Stimulated activated naive CD4-positive, alpha-beta T cell (primary cell): ENCODE measurements at places on chromosomes 11 and 22.

- no peak for DNase-seq
Measured at GRCh38 chr11:125701858-125702621, 21.4 kb upstream of the ACRV1 start.

DNA sequence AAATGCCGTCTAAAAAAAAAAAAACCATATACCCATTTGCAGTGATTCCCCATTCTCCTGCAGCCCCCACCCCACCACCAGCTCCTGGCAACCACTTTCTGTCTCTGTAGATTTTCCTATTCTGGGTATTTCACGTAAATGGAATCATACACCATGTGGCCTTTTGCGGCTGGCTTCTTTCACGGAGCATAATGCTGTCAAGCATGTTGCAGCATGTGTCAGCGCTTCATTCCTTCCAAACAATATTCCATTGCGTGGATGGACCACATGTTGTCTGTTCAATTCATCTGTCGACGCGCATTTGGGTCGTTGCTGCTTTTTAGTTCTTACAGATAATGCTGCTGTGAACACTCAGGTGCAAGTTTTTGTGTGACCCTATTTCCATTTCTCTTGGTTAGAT is 14.8 kb upstream of the EMID1 start:
- no peak for DNase-seq

DNA sequence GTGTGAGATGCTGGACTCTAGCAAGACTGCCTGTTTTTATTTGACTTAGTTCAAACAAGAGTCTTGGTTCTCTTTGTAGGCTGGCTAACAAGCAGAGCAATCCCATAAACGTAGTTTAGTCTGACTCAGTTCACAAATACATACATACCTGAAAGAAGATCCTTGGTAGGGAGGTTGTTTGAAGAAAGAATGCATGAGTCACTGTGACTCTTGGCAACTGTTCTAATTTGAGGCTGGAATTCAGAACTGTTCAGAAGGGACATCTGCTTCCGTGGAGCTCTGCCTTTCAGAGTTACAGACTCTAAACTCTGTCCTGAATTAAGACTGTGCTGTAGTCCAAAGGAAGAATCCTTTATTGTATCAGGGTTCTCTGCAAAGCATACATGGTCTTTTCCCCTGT is 32.2 kb downstream of the C2CD3 start:
- DNase-seq, result no peak

DNA sequence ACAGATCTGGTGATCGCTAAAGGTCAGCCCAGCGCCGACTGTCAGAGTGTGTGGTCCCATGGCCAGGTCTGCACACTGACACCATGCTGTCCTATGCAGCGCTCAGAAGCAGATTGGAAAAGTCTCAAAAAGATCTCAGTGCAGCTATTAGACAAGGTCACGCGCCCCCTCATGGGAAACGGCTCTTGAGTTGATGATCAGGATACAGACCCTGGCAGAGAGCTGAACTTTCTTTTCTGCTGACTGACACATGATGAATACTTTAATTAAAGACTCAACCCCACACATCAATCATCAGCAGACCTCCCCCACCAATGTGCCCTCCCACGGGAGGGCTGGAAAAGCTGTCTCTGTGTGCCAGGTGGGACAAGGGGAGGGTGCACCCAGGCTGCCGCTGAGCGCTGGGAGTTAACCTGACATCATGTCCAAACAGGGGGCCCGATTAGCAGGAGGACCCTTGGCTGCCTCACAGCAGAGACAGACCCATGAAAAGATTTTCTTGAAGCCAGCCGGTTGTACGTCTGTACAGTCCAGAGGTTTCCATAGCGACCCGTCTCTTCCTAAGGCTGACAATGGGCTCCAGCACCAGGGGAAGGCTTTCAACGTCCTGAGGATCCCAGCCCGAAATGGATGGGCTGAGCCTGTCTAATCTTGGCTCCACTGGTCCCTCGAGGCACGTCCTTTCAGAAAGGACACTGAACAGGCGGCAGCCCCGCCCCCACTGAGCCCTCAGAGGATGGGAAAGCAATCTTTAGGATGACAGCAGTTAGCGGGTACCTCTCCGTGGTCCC is 26.9 kb downstream of the RASD2 start:
- no peak for DNase-seq

GRCh38 chr11:86099874-86100273 is 31.0 kb upstream of the PICALM start:
- no peak for DNase-seq

- DNase-seq, result no peak
Measured at GRCh38 chr11:26597899-26598298, 25.8 kb upstream of the MUC15 start.

DNA sequence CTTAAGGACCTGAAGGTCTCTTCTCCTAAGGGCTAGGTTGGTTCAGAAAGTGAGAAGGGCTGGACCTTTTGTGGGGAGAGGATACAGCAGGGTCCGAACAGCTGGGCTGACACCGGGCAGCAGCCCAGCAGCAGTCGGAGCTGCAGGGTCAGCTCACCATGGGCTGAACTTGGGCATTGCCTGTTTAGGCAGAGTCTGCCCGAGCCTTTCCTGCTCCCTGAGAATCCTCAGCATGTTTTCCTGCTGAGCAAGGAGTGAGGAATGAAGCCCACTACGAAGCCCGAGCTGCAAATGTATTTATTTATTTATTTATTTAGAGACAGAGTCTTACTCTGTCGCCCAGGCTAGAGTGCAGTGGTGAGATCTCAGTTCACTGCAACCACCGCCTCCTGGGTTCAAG is 83.9 kb downstream of the PTPRJ start:
- no peak for DNase-seq

GRCh38 chr22:21762712-21763581 is 27.4 kb upstream of the YPEL1 start:
- DNase-seq, result no peak

- DNase-seq, result no peak
Measured at GRCh38 chr22:36860821-36861659, at the start of gene NCF4. TSS of gene NCF4 (plus strand) at chr22:36861006. CDS start at chr22:36861172, 166 bp downstream.

DNA sequence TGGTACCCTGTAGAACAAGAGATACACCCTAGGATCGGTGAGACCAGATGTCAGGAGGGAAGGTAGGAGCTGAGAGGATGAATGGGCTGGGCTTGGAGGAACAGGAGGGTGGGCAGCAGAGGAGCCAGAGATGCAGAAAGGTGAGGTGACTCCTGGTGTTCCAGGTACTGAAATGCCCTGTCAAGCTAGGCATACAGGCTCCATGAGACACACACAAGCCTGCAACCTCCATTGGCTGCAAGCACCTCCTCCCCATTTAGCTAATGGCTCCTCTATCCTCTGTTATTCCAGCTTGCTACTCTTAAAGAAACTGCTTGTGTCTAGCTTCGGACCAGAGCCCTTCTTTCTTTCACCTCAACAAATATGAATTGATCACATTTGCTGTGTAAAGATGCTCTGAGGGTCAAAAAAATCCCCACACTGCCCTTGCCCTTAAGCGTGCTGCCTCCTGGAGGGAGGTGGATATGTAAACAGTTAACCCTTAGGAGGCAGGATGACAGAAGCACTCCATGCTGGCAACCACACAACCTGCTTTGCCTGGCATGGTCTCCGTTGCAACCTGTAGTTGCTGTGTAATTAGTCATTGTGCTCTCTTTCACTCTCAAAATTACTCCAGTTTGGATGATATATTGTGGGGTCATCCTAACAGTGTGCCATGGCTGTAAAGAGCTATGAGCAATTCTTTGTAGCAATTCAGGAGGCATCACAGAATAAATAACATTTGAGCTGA is 156.0 kb downstream of the PKNOX2 start:
- no peak for DNase-seq

DNA sequence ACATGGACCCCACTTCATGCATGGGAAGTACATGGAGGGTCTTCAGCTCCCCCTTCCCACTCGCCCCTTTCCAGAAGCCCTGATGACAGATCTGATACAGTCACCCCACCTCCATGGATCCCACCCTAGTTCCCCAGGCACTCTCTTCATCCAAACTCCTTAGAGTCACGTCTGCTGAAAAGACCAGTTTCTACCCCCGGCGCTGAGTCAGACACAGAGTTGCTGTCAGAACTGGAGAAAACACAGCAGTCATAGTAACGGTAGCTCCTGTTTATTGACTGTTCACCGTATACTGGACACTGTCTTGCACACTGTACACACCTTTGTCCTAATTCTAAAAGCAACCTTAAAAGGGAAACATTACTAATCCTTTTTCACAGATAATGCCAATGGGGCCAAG is 29.1 kb downstream of the DRD2 start:
- DNase-seq, result no peak

- no peak for DNase-seq
Measured at GRCh38 chr11:15923183-15923582, 433.2 kb downstream of the SOX6 start.

DNA sequence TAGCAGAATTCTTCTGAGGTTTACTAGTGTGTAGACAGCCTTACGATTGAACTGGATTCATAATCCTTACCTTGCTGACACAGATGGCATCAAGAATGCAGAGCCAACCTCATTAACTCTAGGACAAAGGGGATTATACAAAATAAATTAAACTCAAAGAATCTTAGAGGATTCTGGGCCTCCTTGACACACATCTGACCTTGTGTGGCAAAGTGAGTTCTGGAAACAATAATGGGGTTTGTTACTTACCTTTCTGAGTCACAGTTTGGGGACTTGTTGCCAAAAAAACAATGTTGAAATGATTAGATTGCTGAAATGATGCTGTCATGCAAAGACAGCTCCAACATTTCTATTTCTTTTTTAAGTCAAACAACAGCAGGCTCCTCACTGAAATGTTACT is 179.1 kb upstream of the ISX start:
- DNase-seq, result no peak

DNA sequence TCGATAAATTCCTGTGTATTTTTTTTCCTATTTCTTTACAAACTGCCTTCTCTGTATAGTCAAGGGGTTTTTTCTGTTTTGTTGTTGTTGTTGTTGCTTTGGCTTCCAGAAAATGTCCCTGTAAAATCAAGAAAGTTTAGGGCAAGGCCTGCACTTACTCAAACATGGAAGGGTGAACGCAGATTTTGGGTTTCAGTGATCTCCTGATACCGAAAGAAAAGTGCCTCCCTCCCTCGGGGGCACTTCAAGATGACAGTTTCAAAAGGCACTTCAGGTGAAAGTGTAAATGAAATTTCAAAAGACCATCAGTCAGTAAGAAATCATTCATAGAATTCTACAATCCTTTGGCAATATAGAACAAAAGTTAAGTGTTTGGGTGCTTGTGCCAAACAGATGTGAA is 43.4 kb upstream of the TMPRSS4 start:
- DNase-seq, result no peak

- DNase-seq, result no peak
Measured at GRCh38 chr22:36816636-36817524, at the start of gene PVALB. TSS of gene PVALB (minus strand) at chr22:36817035. CDS start at chr22:36817005, 30 bp downstream.

- DNase-seq, result no peak
Measured at GRCh38 chr22:49613511-49614270, 214.0 kb downstream of the BRD1 start.

- no peak for DNase-seq
Measured at GRCh38 chr22:40531951-40532900, 104.3 kb downstream of the MRTFA start.

DNA sequence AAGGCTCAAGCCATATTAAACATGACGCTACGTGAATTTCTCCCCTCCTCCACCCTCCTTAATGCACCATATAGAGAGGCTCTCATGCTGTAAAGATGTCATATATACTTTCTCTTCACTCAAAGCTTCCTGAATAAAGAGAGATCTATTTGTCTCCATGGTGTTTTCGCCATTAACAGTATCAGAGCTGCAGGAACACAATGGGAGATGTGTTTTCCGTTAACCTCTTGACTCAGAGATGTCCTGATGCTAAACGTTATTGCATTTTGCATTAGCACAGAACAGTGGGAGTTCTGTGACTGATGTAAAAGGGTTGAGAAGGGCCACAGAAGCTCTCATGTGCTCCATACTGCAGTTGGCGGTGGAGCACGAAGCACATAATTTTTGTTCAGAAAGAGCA is 25.7 kb upstream of the BLID start:
- DNase-seq, result no peak

GRCh38 chr11:78291503-78292108 is 102.9 kb downstream of the USP35 start:
- DNase-seq, result no peak

DNA sequence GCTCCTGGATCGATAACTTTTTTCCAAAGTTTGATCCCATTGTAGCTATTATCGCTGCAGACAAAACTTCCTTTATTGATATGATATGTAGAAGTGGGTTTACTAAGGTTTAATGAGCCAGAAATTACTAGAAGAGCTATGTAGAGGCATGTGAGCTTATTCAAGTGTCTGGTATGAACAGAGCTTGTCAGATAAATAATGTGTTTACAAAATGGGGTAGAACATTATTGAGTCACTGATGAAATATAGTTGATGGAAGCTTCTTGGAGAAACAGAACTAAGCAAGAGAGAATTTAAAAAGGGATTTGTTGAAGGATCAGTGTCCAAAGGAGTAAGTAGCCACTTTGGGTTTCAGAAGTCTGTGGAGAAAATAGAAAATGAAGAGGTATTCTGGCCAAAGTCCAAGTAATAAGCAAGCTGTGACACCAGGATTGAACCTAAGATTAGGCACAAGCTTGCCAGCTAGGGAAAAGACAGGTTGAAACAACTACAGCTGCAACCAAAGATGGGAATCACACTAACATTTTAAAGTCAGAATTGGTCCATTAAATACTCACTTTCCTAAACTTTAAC is 104.3 kb downstream of the MAML2 start:
- DNase-seq, result no peak

GRCh38 chr22:27060190-27060589 is 402.8 kb downstream of the MIAT start:
- DNase-seq, result no peak

GRCh38 chr11:75079546-75079945 is 17.1 kb downstream of the OR2AT4 start:
- no peak for DNase-seq

DNA sequence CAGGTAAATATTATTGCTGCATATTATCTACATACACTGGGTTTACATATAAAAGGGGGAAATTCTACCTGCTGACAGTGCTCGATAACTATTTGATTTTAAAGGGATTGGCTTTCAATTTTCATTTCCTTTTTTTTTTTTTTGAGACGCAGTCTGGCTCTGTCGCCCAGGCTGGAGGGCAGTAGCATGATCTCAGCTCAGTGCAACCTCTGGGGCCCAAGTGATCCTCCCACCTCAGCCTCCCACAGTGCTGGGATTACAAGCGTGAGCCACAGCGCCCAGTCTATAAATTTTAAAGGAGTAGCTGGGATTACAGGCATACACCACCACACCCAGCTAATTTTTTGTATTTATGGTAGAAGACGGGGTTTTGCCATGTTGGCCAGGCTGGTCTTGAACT is 3.2 kb upstream of the PCF11 start:
- no peak for DNase-seq
